ENCODE measurements at places on chromosomes 5 and 9.
A peak's percentile ranks its signal among the peaks of the same experiment; 100 is the strongest.

DNA sequence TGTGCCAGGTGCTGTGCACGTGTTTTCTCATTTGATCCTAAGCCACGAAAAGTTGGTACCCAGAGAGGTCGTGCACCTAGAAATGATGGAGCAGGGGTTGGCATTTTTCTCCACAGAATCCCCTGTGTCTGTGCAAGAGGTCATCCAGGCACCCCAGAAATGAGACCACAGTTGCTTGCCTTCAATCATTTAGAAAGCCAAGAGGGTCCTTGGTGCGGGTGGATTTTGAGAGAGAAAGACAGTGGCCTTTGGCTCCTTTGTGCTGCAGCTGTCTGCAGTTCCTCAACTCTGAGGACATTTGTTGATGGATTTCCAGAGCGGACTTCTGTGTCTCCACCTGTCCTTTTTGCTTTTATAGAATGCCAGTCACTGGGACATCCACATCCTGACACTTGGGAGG lies 33.8 kb upstream of the SPRY4 start:
- no peak for DNase-seq

GRCh38 chr9:89494199-89494598 lies 3.7 kb downstream of the SEMA4D start:
- DNase-seq, result no peak

DNA sequence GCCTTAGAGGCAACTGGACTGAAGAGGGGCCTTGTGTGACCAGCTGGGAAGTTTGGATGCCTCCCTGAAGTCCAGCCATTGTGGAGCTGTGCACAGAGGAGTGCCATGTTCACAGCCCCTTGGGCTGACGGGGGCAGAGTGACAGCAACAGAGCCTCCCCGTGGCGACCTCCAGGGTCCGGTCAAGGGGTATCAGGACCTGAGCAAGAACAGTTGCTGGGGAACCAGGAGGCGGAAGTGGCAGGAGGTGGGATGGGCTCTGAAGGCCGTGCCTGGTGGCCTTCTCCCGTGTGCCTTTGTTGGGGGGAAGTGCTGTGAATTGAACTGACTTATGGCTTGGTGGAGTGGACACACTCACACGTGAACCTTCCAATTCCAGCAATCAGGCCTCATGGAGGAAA lies 14.0 kb downstream of the BNIP1 start:
- DNase-seq, result no peak

DNA sequence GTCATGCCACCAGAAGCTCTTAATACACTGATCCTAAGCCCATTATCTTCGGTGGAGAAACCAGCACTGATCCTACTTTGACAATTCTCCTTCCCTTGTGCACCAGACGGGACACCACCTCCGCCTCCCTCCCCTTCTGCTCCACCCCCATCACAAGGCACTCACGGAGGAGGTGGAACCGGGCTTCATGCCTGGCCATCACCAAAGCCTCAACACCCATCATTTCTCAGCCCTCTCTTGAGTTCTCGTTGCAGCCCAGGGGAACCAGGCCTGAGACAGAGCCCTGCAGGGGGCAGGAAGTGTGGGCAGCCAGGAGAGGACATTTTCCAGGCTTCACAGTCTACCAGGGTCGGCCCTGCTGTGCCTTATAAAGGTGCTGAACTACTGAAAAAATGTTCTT lies 160.5 kb downstream of the GOLPH3 start:
- no peak for DNase-seq

- DNase-seq, result no peak
Observed at GRCh38 chr5:92979716-92980115, 601.3 kb downstream of the NR2F1-AS1 start.

DNA sequence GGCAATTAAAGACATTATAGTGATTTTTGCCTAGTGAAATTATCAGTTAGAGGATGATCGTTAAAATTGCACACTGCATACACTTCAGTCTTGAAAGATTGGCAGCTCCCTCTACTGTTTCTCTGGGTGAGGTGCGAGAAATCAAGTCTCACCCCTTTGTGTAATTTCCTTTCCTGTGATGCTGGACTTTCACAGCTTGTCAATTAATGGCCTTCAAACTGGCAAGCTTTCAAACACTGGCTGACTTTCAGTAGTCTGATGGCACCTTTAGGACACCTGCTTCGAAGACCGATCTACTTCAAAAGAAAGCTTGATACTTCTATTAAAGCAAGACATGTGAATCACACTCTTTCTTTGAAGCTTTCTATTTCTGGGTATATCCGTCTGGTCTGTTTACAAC lies 706.7 kb upstream of the PTPRD start:
- no peak for DNase-seq

GRCh38 chr5:119288379-119289033 lies 67.3 kb upstream of the TNFAIP8 start:
- no peak for DNase-seq

DNA sequence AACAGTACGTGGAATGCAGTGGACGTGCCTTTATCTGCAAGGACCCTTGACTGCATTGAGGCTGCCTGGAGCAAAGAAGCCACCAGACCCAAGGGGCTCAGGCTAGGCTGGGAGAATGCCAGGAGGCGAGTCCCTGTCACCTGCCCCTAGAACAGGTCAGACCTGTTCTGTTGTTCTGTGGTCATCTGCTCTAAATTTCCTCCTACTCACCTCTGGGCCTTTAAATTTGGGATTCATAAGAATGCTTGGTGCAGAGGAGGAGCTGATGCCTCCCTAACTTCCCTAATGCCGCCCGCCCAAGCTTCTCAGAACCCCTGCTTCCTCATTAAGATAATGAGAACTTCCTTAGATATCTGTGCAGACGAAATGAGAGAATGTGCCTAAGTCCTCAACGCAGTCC lies 32.0 kb downstream of the DAPK1 start:
- no peak for DNase-seq

- DNase-seq, result no peak
Observed at GRCh38 chr9:78777747-78778146, 480.8 kb downstream of the PSAT1 start.

GRCh38 chr5:150021491-150022157 lies 21.1 kb downstream of the HMGXB3 start:
- DNase-seq, result no peak

- DNase-seq, result no peak
Observed at GRCh38 chr5:147176422-147176821, 58.4 kb upstream of the STK32A start.

- no peak for DNase-seq
Observed at GRCh38 chr5:147563466-147564123, 53.7 kb upstream of the DPYSL3 start.

- no peak for DNase-seq
Observed at GRCh38 chr9:75185585-75186170, 97.4 kb downstream of the OSTF1 start.

DNA sequence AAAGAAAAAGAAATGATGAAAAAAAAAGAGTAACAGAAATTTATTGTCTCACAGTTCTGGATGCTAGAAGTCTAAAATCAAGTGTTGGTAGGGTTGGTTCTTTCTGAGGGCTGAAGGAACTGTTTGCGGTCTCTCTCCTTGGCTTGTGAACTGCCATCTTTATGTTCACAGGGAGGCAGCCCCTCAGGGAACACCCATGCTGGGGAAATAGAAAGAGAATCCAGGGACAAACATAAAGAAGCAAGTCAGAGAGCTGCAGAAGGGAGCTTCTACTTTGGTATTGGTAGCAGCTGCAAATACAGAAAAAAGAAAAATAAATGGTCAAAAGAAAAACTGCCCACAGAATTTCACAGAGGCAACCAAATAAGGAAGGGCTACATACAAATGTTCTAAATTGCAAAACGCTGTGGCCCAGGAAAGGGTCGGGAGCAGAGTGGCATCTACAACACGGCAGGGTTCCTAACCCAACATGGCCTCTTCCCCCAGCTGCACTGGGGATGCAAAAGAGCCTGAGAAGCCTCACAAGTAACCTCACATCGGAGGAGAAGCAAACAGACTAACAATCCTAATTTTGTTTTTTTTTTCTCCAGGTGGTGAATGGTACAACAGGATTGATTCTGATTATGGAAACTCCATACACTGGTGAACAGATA lies 37.4 kb downstream of the ELOVL7 start:
- no peak for DNase-seq

DNA sequence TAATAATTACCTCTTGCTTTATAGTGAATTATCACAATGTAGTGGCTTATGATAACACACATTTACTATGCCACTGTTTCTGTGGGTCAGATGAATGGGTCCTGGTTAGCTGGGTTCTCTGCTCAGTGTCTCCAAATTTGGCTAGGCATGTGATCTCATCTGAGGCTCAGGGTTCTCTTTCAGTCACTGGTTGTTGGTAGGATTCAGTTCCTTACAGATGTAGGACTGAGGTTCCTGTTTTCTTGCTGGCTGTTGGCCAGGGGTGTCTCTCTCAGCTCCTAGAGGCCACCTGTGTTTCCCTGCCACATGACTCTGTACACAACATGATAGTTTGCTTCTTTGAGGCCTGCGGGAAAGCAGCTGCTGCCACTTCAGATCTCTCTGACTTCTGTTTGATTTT lies 7.1 kb downstream of the NFX1 start:
- DNase-seq, result peak; percentile 70

DNA sequence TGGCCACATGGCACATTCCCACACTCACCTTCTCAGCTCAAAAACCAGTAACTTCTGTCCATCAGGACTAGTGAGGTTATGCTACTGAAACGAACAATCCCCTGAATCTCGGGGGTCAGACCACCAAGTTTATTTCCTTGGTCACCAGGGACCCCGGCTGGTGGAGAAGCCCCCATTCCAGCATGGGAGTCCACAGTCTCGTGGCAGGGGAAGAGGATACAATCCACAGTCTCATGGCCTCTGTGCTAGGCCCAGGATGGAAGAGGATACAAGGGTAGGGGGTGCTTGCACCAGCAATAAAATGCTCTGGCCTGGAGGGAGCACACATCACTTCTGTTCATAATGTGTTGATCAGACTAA lies 7.4 kb upstream of the CARD19 start:
- DNase-seq, result no peak

- peak; percentile 28 for DNase-seq
Observed at GRCh38 chr9:6055216-6055615, 39.8 kb upstream of the RANBP6 start.

GRCh38 chr9:116124472-116125040 lies 29.0 kb upstream of the PAPPA start:
- no peak for DNase-seq

DNA sequence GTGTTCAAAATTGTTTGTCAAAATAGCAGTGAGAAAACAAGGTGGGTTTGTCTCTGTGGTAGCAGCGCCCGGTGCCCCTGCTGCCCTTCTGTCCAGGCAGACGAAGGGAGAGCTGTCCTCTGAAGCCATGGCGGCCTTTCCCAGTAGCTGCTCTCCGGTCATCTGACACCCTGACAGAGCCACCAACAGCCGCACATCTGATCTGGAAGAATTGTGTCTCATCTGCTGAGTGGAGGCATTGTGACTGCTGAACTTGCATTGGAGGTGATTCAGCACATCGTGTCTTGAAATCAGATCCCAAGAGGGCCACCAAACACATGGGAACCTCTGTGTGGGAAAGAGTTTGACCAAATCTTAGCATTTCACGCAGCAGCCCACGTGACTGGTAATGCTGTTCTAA lies 337.6 kb upstream of the IRX1 start:
- DNase-seq, result no peak

DNA sequence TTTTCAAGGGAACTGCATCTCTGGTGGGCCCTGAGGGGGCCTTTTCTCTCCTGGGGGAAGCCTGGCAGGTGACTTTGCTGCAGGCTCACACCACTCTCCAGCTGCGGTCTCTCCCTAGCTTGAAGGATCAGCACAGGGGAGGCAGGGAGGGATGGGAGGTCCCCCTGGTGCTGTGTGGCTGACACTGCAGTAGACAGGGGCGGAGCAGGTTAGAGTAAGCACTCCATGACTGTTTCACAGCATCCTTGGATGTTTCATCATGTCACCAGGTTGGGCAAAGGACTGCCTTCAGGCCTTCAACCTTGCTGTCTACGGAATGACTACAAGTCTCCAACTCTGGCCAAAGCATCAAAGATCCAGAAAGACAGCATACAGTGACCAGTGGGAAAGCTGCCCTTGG lies 470.7 kb downstream of the CDK5RAP2 start:
- DNase-seq, result no peak

DNA sequence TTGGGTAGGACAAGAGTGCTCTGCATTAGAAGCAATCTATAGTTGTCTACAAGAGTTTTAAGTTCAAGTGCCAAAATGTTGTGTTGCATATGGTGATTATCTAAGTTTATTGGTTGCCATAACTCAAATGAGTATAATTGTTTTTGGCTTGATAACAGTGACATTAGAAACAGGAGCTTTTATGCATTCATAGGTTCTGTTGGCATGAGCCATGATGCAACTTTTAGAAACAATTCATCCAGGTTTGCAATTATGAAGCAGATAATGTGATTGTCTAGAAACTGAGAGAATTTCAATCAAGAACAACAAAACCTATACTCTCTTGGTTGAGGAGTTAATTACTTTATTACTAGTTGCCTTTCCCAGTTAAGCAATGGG lies 137.0 kb downstream of the PBX3 start:
- no peak for DNase-seq

DNA sequence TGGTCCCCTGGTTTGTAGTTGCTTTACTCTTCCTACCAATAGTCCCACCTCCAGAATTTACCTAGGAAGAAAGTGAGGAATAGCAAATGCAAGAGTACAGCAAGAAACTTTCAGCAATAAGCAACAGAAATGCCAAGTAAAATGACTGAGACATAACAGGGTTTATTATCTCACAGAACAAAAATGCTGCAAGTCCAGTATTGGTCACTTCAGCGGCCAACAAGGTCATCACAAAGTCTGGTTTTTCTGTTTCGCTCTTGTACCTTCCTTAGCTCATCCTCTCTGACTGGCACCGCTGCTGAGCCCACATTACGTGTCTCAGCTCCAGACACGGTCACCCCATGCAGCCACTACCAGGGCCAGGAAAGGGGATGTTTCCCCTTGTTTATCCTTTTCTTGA lies 82.7 kb downstream of the RFK start:
- no peak for DNase-seq

DNA sequence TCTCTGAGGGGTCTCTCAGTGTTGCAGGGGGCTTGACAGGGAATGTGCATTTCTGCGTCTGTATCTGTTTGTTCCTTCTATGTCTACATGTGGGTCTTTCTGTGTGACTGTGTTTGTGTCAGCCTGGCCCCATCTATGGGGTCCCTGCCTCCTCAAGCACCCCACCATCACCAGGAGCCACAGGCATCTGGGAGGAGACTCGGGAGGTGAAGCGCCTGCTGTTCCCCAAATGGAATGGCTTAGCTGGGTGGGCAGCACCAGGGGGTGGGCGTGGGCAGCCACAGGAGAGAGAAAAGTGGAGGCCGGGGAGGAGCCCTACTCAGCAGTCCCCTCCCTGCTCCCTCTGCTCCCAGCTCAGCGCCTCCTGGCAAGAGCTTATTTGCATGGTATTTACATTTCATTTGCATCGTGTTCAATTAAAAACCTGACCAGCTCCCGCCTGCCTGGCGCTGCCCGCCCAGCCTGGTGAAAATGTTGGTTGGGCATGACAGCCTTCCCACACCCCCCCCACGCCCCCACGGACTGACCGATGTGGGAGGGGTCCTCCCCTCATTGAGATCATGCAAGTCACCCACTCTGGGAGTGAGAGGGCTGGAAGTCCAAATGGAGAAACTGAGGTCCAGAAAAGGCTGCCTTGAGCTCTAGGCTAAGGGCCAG lies 50.5 kb downstream of the CXXC5 start:
- DNase-seq, result no peak

All from DMS79 (cell line).